Activated CD4-positive, alpha-beta T cell treated with anti-CD3 and anti-CD28 coated beads, Interleukin-2, amount 10 ng/mL, durations not matched to agents 7 days and 5 days (primary cell): ENCODE measurements at places on chromosomes 2 and 18.

DNA sequence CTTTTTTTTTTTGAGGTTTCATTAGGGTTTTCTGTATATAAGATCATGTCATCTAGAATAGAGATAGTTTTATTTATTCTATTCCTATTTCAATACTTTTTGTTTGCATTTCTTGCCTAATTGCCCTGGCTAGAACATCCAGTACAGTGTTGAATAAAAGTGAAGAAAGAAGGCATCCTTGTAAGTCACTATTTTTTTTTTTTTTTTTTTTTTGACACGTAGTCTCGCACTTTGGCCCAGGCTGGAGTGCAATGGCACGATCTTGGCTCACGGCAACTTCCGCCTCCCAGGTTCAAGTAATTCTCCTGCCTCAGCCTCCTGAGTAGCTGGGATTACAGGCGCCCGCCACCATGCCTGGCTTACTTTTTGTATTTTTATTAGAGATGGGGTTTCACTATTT lies 27.8 kb upstream of the RANBP2 start:
- H3K27me3 ChIP-seq: no peaks in the 10 kb centered on the region
- H3K36me3 ChIP-seq: peaks cover 1% of the 10 kb centered on the region
- no peak overlapping the region for H3K4me3 ChIP-seq

DNA sequence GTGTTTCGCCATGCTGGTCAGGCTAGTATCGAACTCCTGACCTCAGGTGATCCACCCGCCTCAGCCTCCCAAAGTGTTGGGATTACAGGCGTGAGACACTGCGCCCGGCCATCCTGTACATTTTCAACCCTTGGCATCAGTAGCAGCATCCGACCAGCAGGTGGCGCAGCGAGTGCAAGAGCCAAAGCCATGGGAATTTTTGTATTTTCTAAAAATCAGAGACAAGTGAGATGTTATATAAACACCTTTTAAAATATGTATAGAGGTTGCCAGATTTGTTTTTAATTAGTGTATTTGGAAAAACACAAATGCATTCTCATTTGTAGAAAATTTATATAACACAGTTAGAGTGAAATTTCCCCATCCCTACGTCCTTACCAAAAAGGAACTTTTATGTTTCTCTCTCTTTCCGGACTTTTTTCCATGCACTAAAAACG lies 36.8 kb downstream of the MOGAT1 start:
- H3K4me1 ChIP-seq: peaks cover 16% of the 10 kb centered on the region
- no peak overlapping the region for H3K27ac ChIP-seq
- no peak overlapping the region for H3K4me3 ChIP-seq
- no peaks in the 10 kb centered on the region for H3K36me3 ChIP-seq
- peak; percentile 79 for DNase-seq
- H3K27me3 ChIP-seq: peaks cover 16% of the 10 kb centered on the region

GRCh38 chr2:44107086-44107740 lies 61.5 kb upstream of the PPM1B start:
- no peak overlapping the region for H3K4me3 ChIP-seq
- no peak for DNase-seq
- H3K27me3 ChIP-seq: peaks cover 2% of the 10 kb centered on the region

DNA sequence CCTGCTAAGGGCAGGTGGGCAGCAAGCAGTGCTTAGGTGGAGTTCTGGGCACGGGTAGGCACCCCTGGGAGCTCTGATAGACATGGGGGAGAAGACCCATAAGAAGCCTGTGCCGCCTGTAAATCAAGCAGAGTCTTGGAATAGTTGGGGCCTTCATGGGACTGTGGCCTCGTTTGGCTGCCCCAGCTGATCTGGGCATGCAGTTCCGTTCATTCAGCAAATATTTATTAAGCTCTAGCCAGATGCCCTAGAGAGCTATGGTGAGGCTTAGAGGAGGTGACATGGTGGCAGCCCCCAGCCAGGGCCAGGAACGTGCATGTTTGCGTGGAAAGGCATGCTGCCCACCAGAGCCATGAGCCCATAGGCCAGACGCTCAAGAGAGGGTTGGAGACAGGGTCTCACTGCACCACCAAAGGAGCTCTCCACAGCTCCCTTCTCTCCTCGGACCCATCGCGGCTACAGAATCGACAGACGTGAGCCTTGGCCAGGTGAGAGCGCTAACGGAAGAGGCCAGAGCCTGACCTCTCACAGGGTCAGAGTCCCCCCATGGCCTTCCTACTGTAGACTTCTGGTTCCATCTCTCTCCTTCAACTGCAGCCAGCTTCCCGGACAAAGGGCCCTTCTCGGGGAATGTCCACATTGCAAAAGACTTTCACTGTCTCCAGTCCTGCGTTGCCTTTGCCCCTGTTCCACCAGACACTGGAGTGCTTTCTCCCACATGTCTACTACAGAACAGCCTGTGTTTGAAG lies 135.7 kb downstream of the INHBB start:
- no peak for DNase-seq
- no peaks in the 10 kb centered on the region for H3K27me3 ChIP-seq
- H3K36me3 ChIP-seq: no peaks in the 10 kb centered on the region

- peak; percentile 8 for DNase-seq
- H3K27me3 ChIP-seq: no peaks in the 10 kb centered on the region
- no peak overlapping the region for H3K4me3 ChIP-seq
These were observed 198.6 kb upstream of the EPAS1 start for GRCh38 chr2:46098621-46099062.

DNA sequence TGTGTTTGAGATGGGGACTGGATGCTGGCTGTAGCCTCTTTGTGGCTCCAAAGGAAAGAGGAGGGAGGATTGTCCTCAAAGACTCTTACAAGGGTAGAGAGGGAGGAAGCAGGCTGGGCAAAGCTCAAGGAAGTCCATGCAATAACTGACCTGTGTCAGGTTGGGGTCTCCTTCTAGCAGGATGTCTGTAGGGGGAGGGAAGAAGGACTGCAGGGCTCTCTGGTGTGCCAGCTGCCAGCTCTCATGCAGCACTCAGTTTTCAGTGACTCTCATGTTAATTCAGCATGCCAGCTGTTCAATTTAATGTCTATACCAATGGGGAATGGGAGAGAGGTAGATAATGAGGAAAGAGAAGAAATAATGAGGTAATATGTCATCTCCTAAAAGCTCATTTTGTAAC lies 85.3 kb upstream of the RANBP2 start:
- H3K27ac ChIP-seq: no peak overlapping the region
- H3K27me3 ChIP-seq: no peaks in the 10 kb centered on the region
- peaks cover 63% of the 10 kb centered on the region for H3K4me1 ChIP-seq
- no peak overlapping the region for H3K4me3 ChIP-seq
- DNase-seq: no peak
- H3K36me3 ChIP-seq: peaks cover 16% of the 10 kb centered on the region

GRCh38 chr18:9831036-9831722 lies 54.6 kb upstream of the TXNDC2 start:
- H3K36me3 ChIP-seq: no peaks in the 10 kb centered on the region
- no peak overlapping the region for H3K27ac ChIP-seq
- H3K27me3 ChIP-seq: no peaks in the 10 kb centered on the region
- H3K4me3 ChIP-seq: no peak overlapping the region
- DNase-seq: no peak

- peaks cover 58% of the 10 kb centered on the region for H3K36me3 ChIP-seq
- DNase-seq: no peak
- H3K27ac ChIP-seq: no peak overlapping the region
- peaks cover 46% of the 10 kb centered on the region for H3K4me1 ChIP-seq
These were observed 17.7 kb downstream of the IWS1 start for GRCh38 chr2:127508631-127509034.

DNA sequence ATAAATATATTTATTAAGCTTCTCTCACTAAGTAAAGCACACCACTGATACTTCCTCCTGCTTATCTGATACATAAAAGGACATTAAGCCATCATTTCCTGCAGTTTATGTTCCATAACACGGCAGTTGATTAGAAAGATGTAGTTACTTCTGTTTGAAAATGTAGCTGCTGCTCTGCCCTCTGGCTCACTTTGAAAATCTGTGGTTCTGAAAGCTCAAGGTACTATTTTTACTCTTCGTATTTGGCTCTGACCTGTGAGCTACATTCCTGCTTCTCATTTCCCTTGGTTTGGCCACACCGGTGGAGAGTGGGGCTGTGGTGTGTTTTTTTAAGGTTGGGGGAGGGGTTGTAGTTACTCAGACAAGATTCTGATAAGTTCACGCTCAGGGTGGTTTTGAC lies 12.8 kb upstream of the TTN start:
- no peaks in the 10 kb centered on the region for H3K27me3 ChIP-seq
- peaks cover 21% of the 10 kb centered on the region for H3K4me1 ChIP-seq
- H3K4me3 ChIP-seq: peak overlapping the region; percentile 17
- DNase-seq: peak; percentile 13
- peaks cover 2% of the 10 kb centered on the region for H3K36me3 ChIP-seq

- H3K27ac ChIP-seq: no peak overlapping the region
- H3K27me3 ChIP-seq: no peaks in the 10 kb centered on the region
- DNase-seq: no peak
- no peaks in the 10 kb centered on the region for H3K4me1 ChIP-seq
These were observed 164.1 kb downstream of the MYCN start for GRCh38 chr2:16104315-16104948.

GRCh38 chr18:23207191-23207955 lies 72.1 kb downstream of the CABLES1 start:
- no peak overlapping the region for H3K27ac ChIP-seq
- no peak for DNase-seq
- H3K4me3 ChIP-seq: no peak overlapping the region
- peaks cover 11% of the 10 kb centered on the region for H3K36me3 ChIP-seq
- peaks cover 5% of the 10 kb centered on the region for H3K4me1 ChIP-seq

DNA sequence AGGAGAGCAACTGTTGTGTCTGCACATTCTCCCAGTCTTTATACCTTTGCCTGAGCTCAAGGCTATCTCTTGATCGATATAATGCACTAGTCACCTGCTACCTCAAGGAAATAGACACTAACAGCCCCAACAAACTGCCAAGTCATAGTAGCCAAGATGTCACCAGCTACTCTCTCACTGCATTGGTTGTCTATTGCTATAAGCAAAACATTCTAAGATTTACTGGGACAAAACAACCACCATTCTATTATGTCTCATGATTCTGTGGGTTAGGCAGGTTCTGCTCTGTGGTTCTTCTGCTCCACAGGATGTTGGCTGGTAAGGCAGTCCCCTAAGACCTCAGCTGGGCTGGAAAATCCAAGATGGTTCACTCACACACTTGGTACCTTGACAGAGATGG lies 28.5 kb upstream of the MLPH start:
- no peaks in the 10 kb centered on the region for H3K27me3 ChIP-seq
- peaks cover 19% of the 10 kb centered on the region for H3K4me1 ChIP-seq
- no peak for DNase-seq

DNA sequence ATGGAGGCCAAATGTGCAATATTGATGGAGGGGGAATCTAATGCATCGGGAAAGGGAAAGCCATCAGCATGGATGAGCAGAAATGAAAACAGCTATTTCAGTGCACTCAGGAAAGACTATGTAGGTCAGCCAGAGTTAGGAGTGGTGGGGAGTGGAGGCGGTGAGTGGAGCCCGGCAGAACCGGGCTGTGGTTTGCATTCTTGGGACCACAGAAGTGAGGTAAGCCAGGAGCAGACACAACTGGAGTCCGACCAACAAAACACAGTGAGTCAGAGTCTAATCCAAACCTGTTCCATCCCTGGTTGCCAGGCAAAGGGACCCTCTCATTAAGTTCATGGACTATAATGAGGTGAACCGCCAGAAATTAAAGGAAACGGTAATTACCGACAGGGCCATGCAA lies 61.1 kb upstream of the RAB12 start:
- H3K27ac ChIP-seq: no peak overlapping the region
- H3K4me1 ChIP-seq: no peaks in the 10 kb centered on the region
- no peaks in the 10 kb centered on the region for H3K36me3 ChIP-seq
- DNase-seq: no peak
- peaks cover 1% of the 10 kb centered on the region for H3K27me3 ChIP-seq
- H3K4me3 ChIP-seq: no peak overlapping the region

- H3K36me3 ChIP-seq: peaks cover 4% of the 10 kb centered on the region
- H3K4me1 ChIP-seq: peaks cover 24% of the 10 kb centered on the region
- H3K27ac ChIP-seq: peak within 1 kb of the TSS; percentile 58
- DNase-seq: no peak
- peak within 1 kb of the TSS; percentile 75 for H3K4me3 ChIP-seq
These were observed at the start of gene SGPP2 for GRCh38 chr2:222424276-222424728. Gene SGPP2 (plus strand): TSS chr2:222424543. CDS start chr2:222424603, 60 bp downstream.

DNA sequence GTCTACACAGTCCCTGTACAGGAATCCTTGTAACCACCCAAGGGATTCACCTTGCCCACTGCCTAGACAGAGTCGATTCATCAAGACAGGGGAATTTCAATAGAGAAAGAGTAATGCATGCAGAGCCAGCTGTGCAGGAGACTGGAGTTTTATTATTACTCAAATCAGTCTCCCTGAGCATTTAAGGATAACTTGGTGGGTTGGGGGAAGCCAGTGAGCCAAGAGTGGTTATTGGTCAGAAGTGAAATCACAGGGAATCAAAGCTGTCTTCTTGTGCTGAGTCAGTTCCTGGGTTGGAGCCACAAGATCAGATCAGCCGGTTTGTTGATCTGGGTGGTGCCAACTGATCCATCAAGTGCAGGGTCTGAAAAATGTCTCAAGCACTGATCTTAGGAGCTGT lies 17.8 kb upstream of the FAM98A start:
- no peak overlapping the region for H3K27ac ChIP-seq
- no peaks in the 10 kb centered on the region for H3K27me3 ChIP-seq
- no peak overlapping the region for H3K4me3 ChIP-seq
- H3K36me3 ChIP-seq: peaks cover 3% of the 10 kb centered on the region
- no peaks in the 10 kb centered on the region for H3K4me1 ChIP-seq
- DNase-seq: no peak

DNA sequence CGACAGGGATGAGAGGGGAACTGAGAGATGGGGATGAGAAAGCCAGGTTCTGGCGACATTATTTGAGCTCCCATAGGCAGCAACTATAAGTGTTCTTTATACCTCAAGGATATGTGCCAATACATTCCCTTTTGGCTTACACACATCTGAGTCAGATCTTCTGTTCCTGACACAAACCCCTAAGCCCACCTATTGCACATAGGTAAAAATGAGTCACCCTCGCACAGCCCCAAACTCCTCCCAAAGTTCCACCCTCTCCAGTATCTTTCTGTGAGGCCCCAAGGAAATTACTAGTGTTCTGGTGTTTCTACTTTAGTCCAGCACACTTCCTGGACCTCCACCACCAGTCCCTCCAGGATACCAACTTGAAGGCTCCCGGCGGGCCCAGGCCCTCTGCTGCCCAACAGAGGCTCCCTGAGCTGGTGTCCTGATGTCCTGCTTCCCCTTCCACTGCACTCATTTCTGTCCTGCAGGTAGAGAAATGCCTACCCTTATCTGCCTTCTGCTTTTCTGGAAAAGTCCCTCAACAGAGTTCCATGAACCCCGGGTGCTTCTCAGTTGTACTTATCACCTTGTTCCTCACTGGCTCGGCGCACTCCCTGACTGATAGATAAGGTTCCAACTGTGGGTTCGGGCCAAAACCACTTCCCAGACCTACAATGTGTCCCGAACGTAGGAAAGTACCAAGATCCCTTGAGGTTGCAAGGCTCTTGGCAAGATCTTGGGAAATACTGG lies 125.5 kb downstream of the EN1 start:
- H3K4me3 ChIP-seq: no peak overlapping the region
- DNase-seq: no peak
- H3K27ac ChIP-seq: no peak overlapping the region
- H3K4me1 ChIP-seq: no peaks in the 10 kb centered on the region
- H3K36me3 ChIP-seq: no peaks in the 10 kb centered on the region
- H3K27me3 ChIP-seq: no peaks in the 10 kb centered on the region
